ENCODE measurements at places on chromosomes 7 and 10.

GRCh38 chr7:6172910-6173295 is 99.5 kb downstream of the CYTH3 start:
- DNase-seq: peak; percentile 29

- DNase-seq: no peak
Measured at GRCh38 chr7:158098125-158099030, 489.2 kb downstream of the PTPRN2 start.

DNA sequence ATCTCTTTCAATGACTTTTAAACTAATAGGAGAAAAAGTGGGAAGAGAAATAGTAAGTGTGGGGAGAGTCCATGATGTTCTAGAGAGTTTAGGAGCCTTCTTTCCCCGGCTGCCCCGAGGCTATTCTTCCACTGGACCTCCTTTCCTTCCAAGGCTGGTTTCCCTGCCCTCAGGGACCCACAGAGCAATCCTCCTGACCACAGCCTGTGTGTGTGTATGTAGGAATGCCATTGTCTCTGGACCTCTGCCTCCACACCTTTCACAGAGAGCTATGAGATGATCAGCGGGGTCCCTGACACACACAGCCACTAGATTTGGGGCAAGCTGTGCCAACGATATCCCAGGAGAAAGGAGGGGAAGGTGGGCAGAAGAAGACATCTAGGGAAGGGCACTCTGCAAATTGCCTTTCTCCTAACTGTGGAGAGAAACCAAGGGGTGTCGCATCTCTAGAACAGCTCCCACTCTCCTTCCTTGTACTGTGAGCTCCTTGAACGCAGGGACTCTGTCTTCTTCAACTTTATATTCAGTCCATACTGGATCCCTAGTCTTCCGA is 13.3 kb upstream of the CHCHD3 start:
- DNase-seq: peak; percentile 20

- DNase-seq: no peak
Measured at GRCh38 chr7:151954866-151955820, 1.1 kb upstream of the GALNTL5 start.

DNA sequence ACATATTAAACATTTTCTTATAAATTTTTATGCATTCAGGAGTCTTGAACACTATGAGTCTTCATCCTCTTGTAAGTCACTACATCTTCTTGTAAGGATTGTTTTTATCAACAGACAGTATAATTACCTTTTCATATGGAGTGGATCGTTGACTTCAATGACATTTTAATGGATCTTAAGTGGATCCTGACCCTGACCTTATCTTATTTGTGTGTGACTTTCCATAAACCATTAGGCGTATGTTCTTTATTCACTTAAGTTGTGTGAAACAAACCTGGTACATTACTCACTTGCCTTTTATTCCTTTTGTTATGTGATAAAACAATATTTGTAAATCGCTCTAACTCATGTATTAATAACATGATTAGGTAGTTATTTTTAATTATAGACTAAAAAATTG is 18.5 kb upstream of the SEMA3C start:
- DNase-seq: no peak

- DNase-seq: no peak
Measured at GRCh38 chr7:7771452-7771851, 53.0 kb upstream of the RPA3 start.

DNA sequence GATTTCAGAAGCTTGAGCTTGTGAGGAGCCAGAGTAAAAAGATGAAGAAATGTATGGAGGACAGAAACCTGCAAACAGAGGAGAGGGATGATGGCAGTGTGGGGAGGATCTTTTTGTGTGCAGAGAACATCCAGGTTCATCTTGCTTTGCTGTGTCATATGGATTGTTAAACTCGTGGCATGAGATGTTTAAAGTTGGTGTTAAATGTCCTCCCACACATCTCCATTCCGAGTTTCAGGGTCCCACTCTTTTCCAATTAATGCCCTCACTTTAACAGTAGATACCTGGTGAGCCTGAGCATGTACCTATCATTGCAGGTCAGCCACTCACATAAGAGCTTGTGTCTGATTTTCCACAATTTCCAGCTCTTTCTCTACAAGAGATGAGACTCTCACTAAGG is 147.7 kb downstream of the ST7 start:
- DNase-seq: no peak

- no peak for DNase-seq
Measured at GRCh38 chr10:121409466-121410104, 188.7 kb downstream of the FGFR2 start.

DNA sequence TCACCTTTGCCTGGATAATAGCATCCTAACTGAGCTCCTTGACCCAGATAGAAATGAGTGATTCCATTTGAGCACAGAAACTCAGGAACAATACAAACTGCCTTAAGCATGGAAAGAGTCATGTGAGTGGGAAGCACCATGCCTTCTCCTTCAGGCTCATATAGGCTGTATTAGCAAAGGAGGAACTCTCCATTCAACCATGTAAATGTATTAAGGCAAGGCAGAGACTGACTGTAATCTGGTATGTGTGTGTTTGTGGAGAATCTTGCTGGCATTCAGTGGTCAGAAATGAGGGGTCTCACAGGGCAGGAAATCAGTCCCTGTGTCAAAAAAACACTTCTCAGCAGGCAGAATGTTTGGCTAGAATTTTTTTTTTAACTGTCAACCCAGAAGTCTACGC is 40.2 kb downstream of the COA1 start:
- DNase-seq: no peak

- DNase-seq: no peak
Measured at GRCh38 chr10:61125560-61126170, 181.7 kb upstream of the RHOBTB1 start.

DNA sequence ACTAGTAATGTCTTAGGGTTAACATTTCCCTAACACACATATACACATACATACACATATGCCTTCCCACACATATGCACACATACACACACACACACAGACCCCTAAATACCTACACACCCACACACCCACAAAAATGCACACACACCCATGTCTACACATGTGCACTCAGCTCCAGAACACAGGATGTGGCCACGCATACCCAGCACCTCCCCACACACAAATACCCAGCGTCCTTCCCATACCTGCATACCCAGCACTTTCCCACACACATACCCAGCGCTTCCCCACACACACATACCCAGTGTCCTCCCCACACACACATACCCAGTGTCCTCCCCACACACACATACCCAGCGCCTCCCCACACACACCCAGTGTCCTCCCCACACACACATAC is 534.9 kb downstream of the DNAJB6 start:
- DNase-seq: no peak

DNA sequence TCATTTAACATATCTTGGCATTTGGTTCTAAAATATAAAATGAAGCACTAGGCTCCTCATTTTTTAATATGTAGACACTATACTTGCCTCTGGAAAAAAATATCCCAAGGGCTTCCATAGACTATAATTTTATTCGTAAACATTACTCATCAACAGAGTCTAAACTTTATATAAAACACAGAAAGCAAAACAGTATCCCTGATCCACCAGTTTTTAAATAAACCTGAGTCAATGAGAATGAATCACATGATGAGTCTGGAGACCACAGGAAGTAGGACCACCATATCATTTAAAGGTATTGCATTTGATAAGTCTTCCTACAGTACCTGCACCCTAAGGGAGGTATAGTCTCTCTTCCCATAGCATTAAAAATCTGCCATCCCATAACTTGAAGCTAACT is 228.0 kb downstream of the DGKI start:
- no peak for DNase-seq

GRCh38 chr10:18583575-18584270 is 67.7 kb downstream of the NSUN6 start:
- no peak for DNase-seq

DNA sequence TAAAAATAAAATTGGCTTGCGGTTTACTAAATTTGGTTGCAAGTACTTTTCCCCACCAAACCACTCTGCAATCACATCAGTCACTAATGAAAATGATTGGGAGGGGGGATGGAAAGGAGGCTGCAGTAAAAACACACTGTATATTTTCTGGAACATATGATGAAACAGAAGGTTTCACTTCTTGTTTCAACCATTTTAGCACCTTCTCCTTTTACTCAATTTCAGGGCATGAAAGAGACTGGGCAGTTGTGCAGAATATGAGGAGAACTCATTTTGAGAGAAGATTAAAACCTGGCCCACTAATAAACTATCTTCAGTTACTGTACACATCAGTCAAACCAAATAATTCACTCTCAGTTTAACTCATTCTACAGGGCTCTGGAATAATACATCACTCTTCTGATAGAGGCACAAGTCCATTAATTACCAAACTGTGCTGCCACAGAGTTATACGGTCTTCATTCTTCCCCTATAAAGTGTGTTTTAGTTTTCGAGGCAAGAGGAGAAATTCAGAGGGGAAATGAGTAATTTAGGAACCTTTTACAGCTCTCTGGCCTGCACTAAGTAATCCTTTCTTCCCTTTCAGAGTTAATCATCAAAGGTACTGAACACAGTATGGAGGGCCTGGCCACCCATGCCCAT is 25.5 kb downstream of the JAZF1 start:
- peak; percentile 25 for DNase-seq

DNA sequence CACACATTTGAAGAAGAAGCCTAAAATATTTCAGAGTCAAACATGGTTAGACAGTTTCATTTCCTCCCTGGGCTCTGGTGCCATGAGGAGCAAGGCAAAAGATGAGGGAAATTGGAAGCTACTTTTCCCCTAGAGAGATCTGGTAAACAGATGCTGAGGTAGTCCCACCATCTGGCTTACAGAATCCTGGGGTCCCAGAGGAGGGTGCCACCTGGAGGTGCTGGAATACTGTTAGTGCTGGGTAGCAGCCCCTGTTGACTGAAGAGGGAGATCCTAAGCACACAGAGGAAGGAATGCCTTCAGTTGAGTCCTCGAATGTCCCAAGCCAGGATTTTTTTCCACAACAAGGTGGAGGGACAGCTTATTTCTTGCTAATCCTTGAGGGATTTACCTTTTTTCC is 160.1 kb downstream of the FZD1 start:
- DNase-seq: no peak

- no peak for DNase-seq
Measured at GRCh38 chr7:5682551-5683279, 98.7 kb downstream of the RNF216 start.

DNA sequence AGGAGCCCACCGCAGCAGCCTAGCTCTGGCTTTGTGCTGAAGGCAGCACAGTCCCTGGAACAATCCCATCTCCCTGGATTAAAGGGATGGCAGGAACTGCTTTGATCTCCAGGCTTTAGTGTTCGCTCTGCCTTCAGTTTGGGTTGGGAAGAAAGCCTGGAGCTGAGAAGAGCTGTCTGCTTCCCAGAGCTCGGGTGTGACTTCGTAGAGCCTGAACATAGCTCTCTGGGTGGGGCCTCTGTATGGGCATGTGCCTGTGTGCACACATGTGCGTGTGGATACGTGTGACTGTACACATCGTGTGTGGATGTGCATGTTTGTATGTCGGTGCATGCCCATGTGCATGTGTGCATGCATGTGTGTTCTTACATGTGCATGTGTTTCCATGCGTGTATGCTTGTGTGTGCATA is 8.7 kb downstream of the ADCY1 start:
- DNase-seq: no peak

GRCh38 chr7:87144173-87144657 is 8.0 kb upstream of the DMTF1 start:
- no peak for DNase-seq

DNA sequence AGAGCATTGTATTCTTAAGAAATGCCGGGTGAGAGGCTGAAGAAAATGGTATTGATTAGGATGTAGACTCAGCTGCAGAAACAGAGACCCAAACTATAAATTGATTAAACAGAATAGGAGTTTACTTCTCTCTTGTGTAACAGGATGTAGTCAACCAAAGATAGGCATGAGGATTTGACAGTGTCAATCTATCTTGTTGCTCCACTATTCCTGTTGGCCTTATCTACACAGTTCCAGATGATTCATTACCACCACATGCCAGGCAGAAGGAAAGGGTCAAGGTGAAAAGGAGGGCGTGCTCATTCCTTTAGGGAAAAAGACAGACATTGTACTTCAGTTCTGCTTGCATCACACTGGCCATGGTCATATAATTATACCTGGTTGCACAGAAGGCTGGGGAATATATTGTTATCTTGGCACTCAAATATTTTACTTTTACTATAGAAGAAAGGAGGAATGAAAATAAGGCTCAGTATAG is 11.9 kb upstream of the DMTF1 start:
- no peak for DNase-seq

GRCh38 chr7:74094224-74095101 is 10.9 kb downstream of the LIMK1 start:
- peak; percentile 96 for DNase-seq

DNA sequence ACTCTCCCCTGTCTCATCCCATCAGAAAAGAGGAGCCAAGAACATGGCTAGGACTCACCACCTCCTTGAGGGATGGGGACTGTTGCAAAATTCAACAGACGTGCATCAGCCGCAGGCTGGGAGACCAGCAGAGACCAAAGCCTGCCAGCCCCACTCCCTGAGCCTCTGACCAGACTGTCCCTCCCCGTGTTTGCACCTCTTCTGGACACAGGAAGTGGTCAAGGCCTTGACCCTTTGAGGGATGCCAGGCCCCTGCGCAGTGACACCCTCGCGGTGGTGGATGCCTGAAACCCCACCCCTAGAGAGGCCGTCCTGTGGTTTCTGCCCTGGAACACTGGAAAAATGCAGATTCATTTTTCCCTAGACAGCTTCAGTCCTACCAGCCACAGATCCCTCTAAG is 128.4 kb upstream of the TCF7L2 start:
- no peak for DNase-seq

Data from EL (cell line).